Stimulated activated CD8-positive, alpha-beta memory T cell treated with anti-CD3 and anti-CD28 coated beads, Interleukin-7, amount 100 ng/mL, for 1 hour (primary cell): ENCODE measurements at places on chromosomes 4 and X.

DNA sequence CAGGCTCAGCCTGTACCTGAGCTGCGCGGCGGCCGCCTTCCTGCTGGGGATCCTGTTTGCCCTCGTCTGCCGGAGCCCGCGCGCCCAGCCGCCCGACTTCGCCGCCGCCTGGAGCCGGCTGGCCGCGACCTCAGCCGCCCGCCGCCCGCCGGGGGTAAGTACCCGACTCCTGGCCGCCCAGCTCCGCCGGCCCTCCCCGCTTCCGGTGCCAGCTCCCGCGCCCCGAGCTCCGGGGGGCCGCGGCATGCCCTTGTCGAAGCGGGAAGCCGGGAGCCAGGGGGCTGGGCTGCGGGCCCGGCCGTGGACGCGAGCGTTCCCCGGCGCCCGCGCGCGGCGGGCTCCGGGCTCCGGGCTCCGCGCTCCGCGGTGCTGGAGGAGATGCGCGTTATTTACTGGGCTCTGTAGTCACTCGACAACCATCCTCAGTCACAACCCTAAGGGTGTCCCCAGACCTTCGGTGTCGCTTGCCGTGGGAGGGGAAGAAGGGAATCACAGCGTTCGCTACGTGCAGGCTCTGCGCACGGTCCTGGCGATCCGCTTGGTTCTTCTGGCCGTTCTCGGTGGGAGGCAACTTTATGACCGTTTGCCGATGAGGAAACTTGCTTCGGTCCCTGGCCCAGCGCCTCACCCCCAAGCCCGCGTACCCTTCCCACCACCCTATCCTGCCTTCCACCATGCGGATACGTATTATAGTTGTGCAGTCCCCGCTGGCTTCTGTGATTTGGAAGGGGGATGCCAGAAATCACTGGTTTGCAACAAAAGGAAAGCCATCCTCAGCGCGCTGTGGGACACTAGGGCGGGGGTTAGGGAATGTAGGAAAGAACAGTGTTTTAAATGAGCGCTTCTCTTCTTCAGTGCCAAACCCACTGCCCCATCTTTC is 944 bp downstream of the SNX25 start:
- DNase-seq = no peak

GRCh38 chrX:1502241-1502640 is 34.7 kb downstream of the P2RY8 start:
- DNase-seq = no peak

- DNase-seq = no peak
These were observed 221.5 kb upstream of the FAM241A start for GRCh38 chr4:111923786-111924185.

GRCh38 chrX:11429538-11430085 is 136.4 kb downstream of the AMELX start:
- no peak for DNase-seq

GRCh38 chrX:64975491-64975890 is 759 bp downstream of the ZC4H2 start:
- DNase-seq = no peak

DNA sequence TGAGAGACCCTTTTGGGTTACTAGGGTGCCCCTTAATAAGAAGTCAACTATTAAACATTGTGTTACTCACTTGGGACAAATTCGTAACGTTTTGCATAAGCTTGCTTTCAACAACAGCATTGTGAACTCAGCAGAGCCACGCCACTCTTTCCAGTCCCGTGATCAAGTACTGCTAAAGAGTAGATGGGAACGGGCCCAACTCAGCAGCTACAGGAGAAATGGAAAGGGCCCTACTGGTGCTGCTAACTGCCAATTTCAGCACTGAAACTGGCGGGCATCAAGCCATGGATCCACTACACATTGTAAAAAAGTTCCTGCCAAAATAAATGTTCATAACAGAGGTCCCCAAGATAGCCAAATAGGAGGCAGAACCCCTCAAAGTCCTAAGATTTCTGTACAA is 19.0 kb upstream of the DHX15 start:
- no peak for DNase-seq
